PC-3 (cell line): ENCODE measurements at places on chromosomes 4 and X. TPM values are rescaled to one million over a fixed set of nuclear protein-coding genes. Genes with fewer than 3 reads are reported as not detected.

Gene MAGEA2B
- not detected in 2 replicates for total RNA-seq

Gene NPY2R
- 0.07 and 0.29 TPM in 2 replicates for total RNA-seq

Gene CLNK
- total RNA-seq: not detected in 2 replicates

Gene CENPVL2
- not detected in 2 replicates for total RNA-seq

Gene GLRA2
- total RNA-seq: not detected in 2 replicates

Gene TMSB15C
- 3.5 and 4.6 TPM in 2 replicates for total RNA-seq
